ENCODE measurements at places on chromosomes 7 and 10.

DNA sequence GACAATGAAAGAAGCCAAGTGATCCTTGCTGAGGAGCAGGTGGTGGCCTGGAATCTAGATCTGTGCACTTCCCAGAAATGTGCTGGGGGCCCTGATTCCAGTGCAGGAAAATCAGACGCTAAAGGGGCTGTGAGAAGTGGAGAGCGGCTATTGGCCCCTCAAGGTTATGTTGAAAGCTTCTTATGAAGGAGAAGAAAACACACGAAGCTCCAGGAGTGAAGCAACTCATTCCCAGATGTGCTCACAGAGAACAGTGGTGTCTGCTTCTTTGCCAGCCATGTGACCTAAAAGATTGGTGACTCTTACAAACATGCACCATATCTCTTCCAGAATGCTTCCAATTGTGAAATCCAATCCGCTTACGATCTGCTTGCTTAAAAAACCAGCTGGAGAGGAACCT lies 679.3 kb upstream of the IGFBP3 start:
- DNase-seq = no peak

GRCh38 chr10:11782793-11783557 lies 40.2 kb upstream of the PROSER2 start:
- DNase-seq = no peak

DNA sequence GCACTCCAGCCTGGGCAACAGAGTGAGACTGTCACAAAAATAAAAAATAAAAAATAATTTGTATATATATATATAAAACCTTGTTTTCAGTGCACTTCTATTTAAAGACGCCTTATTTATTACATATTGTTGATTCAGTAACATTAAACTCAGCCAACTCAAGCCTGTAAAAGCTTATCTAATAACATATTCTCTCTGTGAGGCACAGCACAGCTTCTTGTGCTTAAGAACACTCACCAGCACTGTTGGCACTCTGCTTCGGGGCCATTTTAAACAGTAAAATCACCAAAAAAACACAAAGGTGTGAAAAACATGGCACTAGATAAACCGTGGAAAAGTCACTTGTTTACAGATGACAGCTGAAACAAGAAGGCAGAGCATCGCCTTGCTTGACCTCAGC lies 89.0 kb upstream of the C10orf90 start:
- no peak for DNase-seq

- DNase-seq = no peak
These were observed 172.6 kb upstream of the ZNF804B start for GRCh38 chr7:88586890-88587289.

GRCh38 chr7:43749383-43749940 lies 9.0 kb upstream of the BLVRA start:
- DNase-seq = no peak

- no peak for DNase-seq
These were observed 231.6 kb upstream of the IGFBP3 start for GRCh38 chr7:46152696-46153095.

DNA sequence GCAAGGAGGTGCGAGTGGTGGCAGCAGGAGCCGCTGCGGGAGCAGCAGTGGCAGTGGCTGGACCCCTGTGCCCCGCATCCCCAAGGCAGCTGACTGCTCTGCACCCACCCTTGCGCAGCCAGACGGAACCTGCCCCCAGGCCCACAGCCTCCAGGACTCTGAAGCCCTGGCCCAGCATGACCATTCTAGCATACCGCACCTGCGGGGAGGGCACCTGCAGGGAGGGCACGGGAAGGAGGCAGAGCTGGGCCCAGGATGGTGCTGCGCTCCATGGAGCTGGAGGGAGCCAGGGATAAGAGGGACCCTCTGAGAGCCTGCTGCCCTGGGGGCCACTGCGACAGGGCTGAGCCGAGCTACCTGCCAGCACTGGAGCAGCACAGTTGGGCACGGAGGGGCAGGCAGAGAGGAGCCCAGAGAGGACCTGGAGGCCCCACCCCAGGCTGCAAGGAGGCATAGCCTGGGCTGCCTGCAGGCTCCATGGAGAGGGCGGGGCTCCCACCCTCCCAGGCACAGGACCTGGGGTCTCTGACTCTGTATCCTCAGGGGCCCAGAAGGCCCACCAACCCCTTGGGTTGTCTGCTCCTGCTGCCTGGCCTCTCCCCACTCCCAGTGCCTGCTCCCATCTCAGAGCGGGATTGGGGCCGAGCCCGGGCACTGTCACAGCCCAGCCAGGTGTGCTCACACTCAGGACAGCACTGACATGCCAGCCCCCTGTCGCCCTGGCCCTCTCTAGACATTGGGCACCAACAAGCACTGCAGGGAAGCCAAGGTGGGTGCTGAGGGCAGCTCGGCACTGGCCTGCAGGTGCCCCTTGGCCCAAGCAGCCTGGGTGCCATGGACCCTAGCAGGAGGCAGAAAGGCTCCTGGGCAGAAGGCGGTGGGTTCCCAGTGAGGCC lies 87.6 kb downstream of the HTR7 start:
- no peak for DNase-seq

GRCh38 chr7:1114088-1114487 lies 26.2 kb downstream of the GPER1 start:
- DNase-seq = no peak

DNA sequence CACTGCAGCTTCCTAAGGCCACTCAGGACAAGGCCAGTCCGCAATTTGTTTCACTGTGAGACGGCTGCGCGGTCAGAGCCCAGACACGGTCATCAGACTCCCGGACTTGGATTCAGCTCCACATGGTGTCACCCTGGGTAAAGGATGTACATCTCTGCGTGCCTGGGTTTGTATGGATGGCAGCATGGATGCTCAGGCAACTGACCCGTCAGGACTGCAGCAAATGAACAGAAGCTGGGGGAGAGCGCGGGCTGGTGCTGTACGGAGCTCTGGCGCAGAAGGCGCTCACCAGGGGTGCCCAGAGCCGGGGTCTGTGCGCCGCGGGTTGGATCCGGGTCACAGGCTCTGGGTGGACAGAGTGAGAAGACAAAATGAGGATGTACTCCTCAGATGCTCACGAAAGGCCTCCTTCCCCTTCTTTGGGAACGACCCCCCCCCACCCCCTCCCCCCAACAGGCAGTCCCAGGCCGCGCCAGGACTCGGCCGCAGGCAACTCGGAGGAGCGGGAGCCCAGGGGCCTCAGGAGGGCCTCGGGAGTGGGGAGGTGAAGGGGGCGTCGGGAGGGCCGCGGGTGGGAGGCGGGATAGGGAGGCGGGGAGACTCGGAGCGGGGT lies 92.4 kb downstream of the CXCL12 start:
- no peak for DNase-seq

DNA sequence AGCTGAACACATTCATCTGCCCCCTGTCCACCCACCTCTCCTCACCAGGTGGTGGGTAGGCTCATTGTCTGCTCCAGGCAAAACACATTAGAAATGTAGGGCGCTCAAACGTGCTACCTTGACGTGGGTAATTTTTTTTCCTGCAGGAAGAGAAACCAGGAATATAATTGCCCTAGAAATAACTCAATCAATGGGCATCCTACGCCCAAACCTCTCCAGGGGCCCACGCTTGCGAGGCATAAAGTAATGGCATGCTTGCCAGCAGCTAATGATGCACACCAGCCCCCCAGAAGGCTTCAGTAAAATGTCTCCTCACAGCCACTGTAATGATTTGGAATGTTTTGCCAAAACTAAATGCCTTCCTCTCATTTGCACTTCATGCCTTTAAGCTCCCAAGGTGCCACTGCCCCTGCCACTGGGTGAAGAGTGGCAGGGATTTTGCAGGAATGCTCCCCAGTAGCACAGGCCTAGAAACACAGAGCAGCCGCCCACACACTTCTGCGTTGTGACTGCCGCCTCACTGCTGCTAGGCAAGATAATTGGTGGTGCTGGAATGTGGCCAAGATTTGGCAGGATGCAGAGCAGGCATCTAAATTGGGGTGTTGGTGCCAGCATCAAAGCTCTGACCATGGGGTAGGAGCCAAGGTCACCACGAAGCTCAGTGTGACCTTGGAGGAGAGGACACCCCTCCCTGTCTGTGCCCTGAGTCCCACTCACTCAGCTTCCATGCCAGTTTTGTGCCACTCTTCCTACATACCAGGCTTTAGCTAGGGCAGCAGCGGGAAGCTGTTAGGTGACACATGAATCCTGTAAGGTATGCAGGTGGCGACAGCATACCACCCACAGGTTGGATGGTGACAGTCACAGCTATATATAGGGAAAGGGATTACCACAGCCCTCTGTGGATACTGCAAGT lies 48.7 kb upstream of the PPP1R3C start:
- no peak for DNase-seq

DNA sequence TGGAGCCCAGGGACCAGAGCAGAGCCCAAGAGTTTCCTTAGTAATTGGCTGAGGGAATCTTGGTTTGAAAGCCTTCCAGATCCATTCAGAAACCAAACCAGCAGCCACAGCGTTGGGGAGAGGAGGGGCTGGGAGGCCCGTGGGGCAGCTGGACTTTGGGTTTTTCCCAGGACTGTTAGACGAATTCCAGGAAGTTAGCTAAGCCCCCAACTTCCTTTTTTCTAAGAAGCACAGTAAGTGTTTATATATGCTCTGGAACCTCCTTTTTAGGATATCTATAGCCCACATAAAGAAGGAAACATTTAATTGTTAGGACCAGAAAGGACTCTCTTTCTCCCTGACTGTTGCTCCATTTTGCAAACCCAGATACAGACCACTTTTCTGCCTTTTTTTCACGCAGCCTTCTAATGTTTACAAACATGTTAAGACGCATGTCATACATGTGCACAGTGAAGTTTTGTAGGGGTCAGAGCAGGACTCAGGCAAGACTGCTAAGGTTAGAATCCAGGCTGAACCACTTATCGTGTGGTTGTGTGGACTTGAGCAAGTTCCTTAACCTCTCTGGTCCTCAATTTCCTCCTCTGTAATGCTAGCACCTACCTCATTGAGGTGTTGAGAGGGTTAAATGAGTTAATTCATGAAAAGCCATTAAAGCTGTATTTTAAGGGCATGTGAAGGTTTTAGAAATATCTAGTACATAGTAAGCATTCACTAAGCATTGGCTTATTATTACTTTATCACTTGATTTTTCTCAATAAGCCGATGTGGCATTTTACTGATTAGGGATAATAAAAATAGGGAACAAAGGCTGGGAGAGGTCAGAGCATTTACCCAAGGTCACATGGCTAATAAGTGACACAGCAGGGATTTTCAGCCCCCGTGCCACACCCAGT lies 42.4 kb downstream of the TBATA start:
- no peak for DNase-seq

DNA sequence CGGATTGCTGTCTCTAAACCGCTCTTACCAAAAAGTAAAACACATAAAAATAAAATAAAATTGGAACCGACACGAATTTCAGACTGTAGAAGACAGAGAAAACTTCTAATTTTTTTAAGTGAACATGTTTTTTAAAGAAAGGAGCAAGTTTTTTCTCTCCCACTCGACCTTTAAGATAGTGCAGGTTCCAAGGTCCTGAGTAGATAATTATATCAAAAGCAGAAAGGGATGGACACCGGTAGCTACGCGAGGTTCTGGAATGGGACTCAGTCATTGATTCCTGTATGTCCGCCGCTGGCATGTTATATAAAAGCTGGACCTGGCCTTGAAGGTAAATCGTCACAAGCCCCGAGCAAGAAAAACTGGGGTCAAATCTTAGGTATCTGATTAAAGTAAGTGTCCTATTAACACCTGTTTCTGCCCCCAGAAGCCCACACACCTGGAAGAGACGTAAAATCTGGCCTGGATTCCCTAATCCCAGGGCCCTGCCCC lies 462 bp upstream of the CISD1 start:
- DNase-seq = no peak

Measured in NCI-H1436 treated with DMSO at 0.1 percent for 48 hours (cell line).